NCI-H446 (cell line): ENCODE measurements at places on chromosomes 3 and 15.

DNA sequence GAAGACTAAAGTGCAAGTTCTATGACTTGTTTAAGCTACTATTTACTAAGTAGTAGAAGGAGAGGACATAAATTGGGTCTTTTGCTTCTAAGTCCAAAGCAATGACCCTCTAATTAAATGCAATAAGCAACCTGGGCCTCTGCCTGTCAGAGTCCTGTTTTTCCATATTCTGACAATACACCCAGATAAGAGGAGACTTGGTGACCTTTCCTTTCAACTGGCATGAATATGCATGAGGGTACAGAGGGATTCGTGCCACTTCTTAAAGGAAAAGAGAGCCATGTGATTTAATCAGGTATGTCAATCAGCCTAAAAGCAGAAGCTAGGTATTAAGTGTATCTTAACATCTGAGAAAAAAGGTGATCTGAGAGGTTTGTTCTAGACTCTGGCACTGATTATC, 50.7 kb upstream of the FGF7 start:
- no peak for DNase-seq

GRCh38 chr15:63089260-63090043, 32.2 kb upstream of the LACTB start:
- DNase-seq, result no peak

- no peak for DNase-seq
Observed at GRCh38 chr3:69791919-69792399, 52.7 kb downstream of the MITF start.

DNA sequence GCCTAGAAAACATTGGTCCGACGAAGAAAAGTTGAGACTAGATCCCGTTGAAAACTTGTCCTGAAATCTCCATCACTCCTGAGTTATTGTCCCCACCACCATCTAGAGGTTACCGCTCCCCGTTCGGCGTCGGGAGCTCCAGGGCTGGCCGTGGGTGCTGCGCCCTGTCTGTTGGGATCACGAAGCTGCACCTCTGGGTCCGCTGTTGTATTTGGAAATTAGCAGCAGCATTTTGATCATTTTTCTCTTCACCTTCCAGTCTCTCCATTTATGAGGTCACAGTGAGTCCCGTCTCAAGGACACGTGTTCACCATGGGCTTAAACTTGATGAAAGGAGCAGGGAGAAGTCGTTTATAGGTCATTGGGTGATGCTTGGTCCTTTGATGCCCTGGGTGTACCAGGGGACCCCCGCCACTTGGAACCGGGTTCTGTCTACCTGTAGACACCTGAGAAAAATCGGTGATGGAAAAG, 565 bp downstream of the MANF start:
- no peak for DNase-seq

DNA sequence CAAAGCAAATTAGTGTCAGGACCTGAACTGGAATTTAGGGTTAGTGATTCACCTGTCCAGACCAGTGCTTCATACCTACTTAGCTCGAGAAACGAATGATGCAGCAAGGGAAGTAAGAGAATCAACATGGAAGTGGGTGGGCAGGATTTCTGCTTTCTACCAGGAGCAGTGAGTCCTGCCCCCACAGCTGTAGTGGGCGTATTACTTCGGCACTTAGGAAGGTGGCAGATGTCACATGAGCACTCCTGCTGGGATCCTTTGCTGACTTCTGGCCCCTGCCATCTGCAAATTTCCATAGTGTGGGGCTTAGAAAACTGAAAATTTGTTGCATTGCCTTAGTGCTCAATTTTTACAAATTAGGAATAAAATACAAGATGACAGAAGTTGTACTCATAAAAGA, 31.2 kb downstream of the RYR3 start:
- no peak for DNase-seq

DNA sequence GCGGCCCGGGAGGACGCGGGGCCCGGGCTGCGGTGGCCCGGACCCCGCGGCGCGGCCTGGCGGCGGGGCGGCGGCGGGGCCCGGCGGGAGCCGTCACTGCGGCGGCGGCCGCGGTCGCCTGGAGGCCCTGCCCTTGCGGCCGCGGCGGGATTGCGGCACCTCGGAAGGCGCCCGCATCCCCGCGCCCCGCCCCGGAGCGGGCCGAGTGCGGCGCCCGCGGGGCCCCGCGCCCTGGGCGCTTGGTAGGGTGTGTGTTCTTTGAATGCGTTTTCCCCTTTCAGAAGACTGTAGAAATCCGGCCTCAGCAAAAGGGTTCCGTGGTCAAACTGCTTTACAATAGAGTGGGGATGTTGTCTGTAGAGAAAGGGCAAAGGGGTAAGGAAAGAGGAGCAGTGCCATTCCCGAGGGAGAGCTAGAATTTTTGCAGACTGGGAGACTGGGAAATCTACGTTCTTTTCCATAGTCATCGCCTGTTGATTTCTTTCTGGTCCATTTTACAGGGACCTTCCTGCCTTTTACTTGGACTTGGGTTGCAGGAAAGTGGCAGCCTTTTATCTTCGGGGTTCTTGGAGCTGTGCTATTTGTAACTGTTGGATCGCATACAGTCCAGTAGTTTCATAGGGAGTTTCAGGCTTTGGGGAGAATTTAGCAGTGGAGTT, 630 bp downstream of the SNRK start:
- DNase-seq, result no peak

DNA sequence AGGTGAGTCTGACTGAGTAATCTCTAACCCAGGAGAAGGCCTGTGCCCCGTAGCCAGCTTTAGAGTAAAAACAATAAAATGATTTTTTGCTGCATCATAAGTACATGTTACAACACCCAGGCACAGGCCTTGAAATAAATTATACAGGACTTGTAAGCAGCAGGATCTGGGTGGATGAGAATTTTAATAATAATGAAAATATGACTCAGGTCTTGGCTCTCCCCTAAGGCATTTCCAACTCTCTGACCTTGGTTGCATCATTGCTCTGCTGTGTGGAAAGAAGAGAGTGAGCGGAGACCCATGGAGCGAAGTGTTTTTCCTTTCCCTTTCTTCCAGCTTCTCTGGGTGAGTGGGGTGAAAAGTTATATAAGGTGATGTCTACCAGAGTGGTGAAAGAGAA, 44.6 kb downstream of the EOMES start:
- no peak for DNase-seq

DNA sequence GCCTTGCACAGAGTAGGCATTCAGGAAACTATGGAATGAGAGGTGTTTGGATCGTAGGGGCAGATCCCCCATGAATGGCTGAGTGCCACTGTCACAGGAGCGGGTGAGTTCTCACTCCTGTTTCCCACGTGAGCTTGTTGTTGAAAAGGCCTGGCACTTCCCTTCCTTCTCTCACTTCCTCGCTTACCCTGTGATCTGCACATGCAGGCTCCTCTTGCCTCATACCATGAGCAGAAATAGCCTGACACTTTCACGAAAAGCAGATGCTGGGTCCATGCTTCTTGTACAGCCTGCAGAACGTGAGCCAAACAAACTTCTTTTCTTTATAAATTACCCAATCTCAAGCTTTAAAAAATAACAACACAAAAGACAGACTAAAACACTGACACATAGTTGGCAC, 55.4 kb downstream of the AGBL1 start:
- DNase-seq, result no peak

DNA sequence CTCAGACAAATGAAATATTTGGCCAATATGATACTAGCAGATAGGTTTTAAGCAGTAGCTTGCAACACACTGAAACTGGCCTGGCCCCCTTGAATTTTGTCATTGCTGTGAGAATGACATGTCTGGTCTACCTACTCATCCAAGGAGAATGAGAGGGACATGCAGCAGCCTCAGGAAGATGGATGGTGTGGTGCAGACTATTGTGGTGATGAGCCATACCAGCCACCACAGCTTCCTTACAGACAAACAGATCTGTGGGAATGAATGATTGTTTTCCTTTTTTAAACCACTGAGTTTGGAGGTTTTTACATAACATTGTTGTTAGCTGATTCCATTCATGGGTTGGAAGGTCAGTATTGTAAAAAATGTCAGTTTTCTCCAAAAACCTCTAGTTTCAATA, 133.7 kb upstream of the POU1F1 start:
- DNase-seq, result no peak

DNA sequence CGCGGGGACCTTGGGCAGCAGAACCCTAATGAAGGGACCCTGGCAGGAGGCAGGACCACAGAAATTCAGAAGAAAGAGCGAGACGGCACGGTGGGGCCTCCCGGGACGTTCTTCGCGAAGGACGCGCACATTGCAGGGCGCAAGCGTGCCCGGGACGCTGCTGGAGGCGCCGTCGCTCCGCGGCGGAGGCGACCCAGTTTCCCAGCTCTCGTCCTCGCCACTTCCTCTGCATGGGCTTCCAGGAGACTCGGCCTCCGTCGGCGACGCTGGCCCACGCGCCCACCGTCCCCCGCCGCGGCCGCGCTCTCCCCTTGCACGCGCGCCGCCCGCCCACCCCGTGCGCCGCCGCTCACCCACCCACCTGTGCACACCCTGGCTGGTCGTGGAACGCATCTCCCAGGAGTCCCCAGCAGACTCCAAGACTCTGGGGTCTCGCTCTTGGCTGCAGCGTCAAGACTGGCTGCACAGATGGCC, 31.8 kb upstream of the SMAD3 start:
- DNase-seq, result no peak

DNA sequence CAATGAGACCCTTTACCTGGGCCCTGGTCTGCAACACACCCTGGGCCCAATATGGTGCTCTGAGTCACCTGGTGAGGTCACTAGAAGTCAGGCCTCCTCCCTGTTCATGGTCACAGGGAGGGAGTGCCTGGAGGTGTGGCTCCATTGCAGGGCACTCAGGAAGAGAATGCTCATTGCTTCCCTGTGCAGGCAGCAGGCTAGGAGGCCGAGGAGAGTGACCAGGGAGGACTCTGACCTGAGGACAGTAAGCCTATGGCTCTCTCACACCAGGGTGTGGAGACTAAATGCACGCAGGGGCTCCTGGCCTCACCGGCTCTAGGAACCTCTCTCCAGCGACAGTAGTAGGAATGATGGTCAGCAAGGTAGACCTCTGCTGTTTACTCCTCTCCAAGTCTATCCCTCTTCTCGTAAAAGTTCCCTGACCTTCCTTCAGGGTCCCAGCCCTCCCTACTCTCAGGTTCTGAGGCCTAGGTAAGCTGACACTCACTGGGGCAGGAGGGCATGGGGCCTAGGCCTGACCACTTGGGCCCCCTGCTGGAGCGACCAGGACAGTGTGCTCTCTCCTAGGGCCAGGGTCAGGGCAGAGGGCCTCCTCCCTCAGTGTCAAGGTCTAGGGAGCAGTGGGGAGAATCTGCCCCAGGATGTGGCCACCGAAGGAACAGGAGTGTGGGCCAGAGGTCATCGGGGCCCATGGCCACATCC, 9.6 kb upstream of the SLCO2A1 start:
- no peak for DNase-seq
